ENCODE measurements at places on chromosomes 1 and 21. TPM values are rescaled to one million over a fixed set of nuclear protein-coding genes. Genes with fewer than 3 reads are reported as not detected.

BSND gene
- total RNA-seq = not detected

URB1 gene
- total RNA-seq = 49.4 TPM

CFHR5 gene
- total RNA-seq = not detected

LCE3D gene
- 27.1 TPM for total RNA-seq

NME7 gene
- total RNA-seq = 12.0 TPM

CHAF1B gene
- 2.8 TPM for total RNA-seq
